Stimulated activated CD4-positive, alpha-beta T cell treated with anti-CD3 and anti-CD28 coated beads, Interleukin-12 subunit alpha, Interleukin-12 subunit beta, amount 100 ng/mL, for 24 hours (primary cell): ENCODE measurements at places on chromosomes 6 and 20.

- DNase-seq = no peak
Measured at GRCh38 chr6:84309336-84309735, 81.9 kb upstream of the CEP162 start.

DNA sequence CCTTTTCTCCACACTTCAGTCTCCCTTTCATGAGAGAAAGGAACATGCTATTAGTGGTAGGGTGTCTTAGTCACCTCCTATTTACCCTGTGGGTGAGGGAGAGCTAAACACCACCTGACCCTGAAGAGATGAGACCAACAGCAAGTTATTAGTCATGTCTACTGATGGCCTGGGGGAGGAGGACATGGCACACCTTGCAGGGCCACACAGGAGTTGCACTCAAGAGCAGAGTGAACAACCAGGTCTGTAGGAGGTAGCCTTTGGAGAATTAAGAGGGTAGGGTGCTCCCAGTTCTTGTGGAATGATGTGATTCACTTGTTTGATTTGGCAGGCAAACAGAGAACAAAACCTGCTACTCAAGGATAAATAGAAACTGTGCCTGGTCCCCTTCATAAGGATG, 82.7 kb upstream of the FABP7 start:
- no peak for DNase-seq

GRCh38 chr20:58892932-58893224, 40.4 kb downstream of the GNAS start:
- no peak for DNase-seq

DNA sequence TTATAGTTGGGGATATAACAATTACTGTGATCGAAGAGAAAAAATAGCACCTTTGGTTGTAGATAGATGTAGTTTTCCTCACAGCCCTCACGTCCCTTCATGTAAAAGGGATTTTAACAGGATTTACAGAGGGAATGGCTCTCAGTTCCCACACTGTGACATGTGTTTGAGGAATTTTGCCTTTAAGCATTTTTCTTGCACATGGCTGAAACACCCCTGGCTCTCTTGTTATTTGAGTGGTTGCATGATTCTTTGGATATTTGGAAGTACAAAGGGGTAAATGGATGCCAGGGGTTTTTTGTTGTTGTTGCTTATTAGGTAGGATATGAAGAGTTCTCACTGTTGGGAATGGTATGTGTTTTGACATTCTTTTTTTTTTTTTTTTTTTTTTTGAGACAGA, 48.2 kb downstream of the JAG1 start:
- no peak for DNase-seq

GRCh38 chr6:108565091-108565766, 4.5 kb downstream of the FOXO3 start:
- DNase-seq = no peak

DNA sequence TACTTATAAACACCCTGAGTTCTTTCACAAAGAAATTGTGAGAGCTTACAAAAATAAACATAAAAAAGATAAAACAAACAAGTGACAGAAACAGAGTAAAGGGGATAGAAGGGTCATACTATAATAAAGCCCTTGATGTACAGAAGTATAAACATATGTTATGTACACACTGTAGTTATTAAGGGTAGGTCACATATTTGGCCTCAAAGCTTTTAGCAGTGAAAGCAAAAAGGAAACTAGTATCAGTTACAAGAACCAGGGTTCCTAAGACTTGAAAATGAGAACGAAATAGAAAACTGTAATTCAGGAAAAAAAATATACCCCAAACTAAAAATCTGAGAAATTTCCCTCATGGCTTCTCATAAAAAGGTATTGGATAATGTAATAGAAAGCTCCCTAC, 380.6 kb downstream of the HDGFL1 start:
- DNase-seq = no peak

DNA sequence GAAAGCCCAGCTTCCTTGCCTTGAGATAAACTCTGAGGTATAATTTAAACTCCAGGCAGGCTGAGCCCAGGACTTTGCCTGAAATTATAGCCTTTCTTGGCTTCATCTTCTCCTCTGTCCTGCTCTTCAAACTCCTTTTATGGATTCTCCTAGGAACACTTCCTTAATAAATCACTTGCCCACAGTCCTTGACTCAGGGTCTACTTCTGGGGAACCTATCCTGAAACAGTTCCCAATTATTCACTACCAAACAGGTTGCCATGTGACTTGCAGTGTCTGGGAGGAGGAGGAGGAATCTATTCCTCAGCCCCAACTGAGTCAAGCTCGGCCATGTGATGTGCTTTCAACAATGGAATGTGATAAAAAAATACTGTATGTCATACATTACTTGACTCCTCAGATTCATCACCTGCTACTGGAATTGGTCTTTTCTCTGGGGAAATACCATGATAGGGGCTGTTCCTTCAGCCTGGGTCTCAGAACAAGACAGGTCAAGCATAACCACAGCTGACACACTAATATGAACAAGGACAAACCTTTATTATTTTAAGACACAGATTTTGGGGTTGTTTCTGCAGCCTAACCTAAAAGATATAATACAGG, 20.5 kb upstream of the CDKN1A start:
- DNase-seq = no peak

DNA sequence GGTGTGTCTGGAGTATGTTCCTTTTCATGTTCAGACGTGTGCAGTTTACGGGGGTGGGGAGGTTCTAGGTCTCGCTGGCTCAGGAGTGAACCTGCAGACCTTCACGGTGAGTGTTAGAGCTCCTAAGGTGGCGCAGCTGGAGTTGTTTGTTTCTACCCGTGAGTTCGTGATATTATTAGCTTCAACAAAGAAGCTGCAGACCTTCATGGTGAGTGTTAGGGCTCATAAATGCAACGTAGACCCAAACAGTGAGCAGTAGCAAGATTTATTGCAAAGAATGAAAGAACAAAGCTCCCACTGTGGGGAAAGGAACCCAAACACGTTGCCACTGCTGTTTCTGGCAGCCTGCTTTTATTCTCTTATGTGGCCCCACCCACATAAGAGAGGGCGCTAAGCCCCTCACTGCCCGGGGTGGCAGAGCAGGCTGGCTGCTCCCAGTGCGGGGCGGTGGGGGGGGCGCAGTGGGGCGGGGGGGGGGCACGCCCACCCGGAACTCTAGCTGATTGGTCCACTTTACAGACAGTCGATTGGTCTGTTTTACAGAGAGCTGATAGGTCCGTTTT, 41.3 kb upstream of the GMPR start:
- DNase-seq = no peak

GRCh38 chr6:14487625-14488024, 370.1 kb downstream of the CD83 start:
- DNase-seq = no peak
